Stomach (tissue), 19 donors: ENCODE measurements at places on chromosomes 1 and 21. TPM values are rescaled to one million over a fixed set of nuclear protein-coding genes. Genes with fewer than 3 reads are reported as not detected.

PTGER3 gene
- 13.0 TPM for total RNA-seq

ERMAP gene
- 4.9 TPM for total RNA-seq

PCP4L1 gene
- 17.6 TPM for total RNA-seq

IL23R gene
- not detected for total RNA-seq

TMEM269 gene
- total RNA-seq: not detected

HES2 gene
- total RNA-seq: not detected

RGS8 gene
- not detected for total RNA-seq

CD1E gene
- total RNA-seq: not detected

PWP2 gene
- 24.1 TPM for total RNA-seq

BEND5 gene
- total RNA-seq: 1.2 TPM

SPRR5 gene
- total RNA-seq: not detected

MYOG gene
- not detected for total RNA-seq

ECM1 gene
- 29.3 TPM for total RNA-seq

LAMC1 gene
- 175 TPM for total RNA-seq

FALEC gene
- total RNA-seq: not detected

TMEM54 gene
- total RNA-seq: 195 TPM

NR0B2 gene
- 31.2 TPM for total RNA-seq

OLIG2 gene
- not detected for total RNA-seq

NCAM2 gene
- total RNA-seq: 0.58 TPM

CD5L gene
- not detected for total RNA-seq

RNPEP gene
- total RNA-seq: 23.3 TPM

APCS gene
- total RNA-seq: not detected

SWT1 gene
- total RNA-seq: 10.3 TPM

HIVEP3 gene
- total RNA-seq: 65.3 TPM

FLG gene
- total RNA-seq: under 0.01 TPM

ST6GALNAC5 gene
- total RNA-seq: 4.7 TPM

ITLN2 gene
- total RNA-seq: 4.2 TPM

CLCNKB gene
- total RNA-seq: not detected

CDC42 gene
- total RNA-seq: 152 TPM

USP16 gene
- total RNA-seq: 37.7 TPM

PIK3R3 gene
- 14.3 TPM for total RNA-seq

PTPN22 gene
- total RNA-seq: 3.9 TPM
